H54 (cell line): ENCODE measurements at places on chromosomes 6 and 20.
A peak's percentile ranks its signal among the peaks of the same experiment; 100 is the strongest.

GRCh38 chr20:58816957-58817651, 33.6 kb downstream of the GNAS-AS1 start:
- DNase-seq = no peak

GRCh38 chr20:4026093-4026601, 10.8 kb upstream of the RNF24 start:
- DNase-seq = peak; percentile 72

GRCh38 chr20:676315-676937, 824 bp upstream of the SCRT2 start:
- no peak for DNase-seq

DNA sequence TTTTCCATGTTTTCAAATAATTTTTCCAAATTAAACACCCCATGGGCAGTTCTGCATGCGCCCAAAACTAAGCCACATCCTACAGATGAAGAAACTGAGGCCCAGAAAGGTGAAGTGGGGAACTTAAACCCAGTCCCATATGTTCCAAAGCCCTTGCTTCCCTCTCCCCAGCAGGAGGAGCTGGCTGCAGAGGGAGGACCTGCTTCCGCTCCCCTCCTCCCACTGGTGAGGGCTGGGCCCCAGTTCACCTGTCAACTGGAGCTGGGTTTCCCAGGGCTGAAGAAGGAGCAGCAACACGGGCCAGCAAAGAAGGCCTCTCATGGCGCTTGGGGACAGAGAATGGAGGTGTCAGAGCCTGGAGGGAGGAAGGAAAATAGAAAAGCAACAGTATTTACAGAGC, 1.4 kb upstream of the RBPJL start:
- DNase-seq = no peak

GRCh38 chr20:1926237-1926636, 31.0 kb downstream of the SIRPA start:
- DNase-seq = no peak

DNA sequence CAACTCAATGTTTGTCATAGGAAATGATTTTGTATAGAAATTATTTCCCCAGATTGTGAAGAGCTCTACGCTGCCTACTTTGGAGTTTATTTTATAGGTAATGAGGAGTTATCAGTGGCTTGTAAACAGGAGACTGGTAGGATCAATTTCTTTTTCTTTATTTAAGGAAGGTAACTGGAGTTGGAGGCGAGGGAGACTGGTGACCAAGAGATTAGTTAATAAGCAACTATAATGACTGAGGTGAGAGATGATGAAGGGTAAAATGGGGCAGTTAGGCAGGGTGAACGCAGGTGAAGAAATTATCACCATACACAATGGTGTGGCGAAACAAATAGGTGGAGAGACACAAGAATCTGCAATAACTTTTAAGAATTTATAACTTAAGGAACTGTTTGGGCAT, 100.2 kb downstream of the PRKN start:
- DNase-seq = no peak

DNA sequence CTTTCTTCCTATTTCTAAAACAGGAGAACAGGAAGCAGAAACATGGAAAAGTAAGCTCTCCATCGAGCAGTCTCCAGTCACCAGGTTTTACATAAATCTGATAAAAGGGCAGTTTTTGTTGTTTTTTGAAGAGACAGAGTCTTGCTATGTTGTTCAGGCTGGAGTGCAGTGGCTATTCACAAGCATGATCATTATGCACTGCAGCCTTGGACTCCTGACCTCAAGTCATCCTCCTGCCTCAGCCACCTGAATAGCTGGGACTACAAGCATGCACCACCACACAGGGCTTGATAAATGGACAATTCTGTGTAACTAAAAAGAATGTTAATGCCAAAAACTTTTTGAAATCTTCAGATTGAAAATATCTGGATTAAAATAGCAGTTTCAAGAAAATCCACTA, 23.8 kb downstream of the SAMHD1 start:
- DNase-seq = no peak

DNA sequence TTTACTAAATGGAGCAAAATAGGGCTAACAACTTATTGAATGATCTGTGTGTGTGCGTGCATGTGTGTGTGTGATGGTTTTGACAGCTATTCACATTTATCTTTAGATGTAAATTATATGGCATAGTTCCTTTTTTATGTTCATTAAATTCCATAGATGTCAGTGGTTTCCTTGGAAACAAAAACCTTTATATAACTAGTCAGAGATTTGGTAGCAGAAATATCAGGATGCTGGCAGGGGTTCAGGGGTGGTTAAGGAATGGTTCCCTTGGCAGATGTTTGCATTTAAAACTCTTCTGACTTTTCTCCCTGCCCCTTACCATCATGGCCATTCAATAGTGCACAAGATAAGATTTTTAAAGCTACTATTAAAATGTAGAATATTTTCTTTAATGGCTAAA, 256.6 kb downstream of the PLCB1 start:
- no peak for DNase-seq

DNA sequence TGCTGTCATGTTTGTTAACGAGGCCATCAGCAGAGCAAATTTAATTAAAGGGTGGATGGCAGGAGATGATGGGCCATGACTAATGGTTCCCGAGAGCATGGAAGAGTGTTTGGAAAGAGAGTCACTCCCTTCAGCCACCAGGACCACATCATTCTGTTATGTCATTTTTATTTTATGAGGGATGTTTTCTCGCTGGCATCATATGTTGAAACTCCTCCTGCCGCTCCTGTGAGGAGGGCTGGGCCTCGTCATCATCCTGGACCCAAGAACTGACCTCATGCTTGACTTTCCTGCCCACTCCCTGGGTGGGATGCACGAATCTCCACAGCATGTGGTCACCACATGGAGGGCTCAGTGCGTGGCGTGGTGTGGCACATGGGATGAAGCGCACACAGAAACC, 86.4 kb upstream of the FRMD1 start:
- DNase-seq = no peak

- DNase-seq = no peak
Observed at GRCh38 chr6:157517601-157518359, 136.8 kb downstream of the ZDHHC14 start.

DNA sequence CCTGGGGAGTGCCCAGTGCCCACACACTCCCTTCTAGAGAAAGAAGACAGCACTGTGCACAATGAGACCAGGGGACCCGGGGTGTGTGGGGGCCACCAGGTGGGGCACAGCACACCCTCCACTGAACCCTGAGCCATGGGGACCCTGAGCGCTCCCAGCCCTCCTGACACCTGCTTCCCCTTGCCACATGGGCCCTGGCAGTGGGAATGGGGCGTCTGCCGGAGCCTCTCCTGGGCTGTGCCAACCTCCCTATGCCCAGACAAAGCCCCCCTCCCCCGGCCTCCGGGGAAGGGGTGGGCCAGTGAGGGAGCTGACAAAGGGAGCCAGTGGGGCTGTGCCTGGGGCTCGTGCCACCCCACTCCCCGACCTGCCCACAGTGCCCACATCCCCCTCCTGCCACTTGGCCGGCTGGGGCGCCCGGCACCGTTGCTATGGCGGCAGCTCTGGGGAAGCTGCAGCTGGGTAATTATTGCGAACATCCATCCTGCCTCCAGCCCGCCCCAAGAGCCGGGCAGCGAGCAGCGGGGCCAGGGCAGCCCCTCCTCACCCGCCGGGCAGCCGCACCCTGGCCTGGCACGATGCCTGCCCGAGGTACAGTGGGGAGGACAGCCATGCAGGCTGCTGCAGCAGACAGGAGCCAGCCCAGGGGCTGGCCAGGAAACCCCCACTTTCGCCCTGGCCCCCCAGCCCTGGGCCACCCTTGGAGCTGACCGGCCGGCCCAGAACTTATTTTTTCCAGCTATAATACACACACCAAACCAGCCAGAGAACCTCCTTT, 41.9 kb upstream of the NOL4L start:
- DNase-seq = no peak

DNA sequence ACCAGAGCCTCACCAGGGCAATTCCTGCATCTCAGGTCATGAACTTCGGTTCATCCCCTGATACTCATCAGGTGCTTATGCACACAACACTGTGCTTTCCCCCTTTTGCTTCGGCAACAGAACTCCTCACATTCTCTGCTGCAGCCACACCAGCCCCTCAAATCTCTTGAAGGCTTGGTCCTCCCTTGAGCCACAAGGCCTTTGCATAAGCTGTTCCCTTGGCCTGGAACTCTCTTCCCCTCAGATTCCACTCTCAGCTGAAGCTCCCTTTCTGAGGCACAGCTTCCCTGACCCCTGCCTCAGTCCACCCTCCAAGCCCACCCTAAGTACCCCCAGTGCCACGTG, 76.4 kb downstream of the NOL4L start:
- DNase-seq = no peak

- DNase-seq = no peak
Observed at GRCh38 chr20:2991532-2991931, 51.9 kb upstream of the GNRH2 start.

DNA sequence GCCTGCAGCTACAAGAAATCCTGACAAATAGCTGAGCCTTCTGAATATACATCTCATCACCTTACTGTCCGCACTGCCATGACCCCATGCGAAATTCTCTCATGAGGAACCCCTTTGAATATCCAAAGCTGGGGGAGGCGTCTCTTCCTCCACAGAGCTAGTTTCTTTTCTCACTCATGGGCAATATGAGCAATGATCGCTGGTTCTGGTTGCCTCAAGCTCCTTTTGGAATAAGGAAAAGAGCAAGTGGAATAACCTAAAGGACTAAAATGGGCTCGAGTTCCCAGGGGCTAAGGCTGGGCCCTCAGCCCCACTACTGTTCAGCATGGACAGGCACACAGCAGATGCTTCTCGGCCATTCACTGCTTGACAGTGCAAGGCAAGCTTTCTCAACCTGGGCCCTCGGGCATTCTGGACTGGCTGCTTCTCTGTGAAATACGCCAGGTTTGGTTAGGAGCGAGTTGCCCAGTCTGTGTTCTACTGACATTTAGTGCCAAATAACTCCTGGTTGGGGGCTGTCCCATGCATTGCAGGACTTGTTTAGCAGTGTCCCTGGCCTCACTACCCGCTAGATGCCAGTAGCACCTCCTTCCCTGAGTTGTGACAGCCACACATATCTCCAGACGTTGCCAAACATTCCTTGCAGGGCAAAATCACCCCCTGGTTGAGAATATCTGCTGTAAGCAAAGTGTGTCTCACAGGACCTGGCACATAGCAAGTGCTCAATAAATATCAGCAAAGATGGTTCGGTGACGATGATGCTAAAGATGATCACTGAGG, 156.8 kb downstream of the CEBPB start:
- DNase-seq = no peak

DNA sequence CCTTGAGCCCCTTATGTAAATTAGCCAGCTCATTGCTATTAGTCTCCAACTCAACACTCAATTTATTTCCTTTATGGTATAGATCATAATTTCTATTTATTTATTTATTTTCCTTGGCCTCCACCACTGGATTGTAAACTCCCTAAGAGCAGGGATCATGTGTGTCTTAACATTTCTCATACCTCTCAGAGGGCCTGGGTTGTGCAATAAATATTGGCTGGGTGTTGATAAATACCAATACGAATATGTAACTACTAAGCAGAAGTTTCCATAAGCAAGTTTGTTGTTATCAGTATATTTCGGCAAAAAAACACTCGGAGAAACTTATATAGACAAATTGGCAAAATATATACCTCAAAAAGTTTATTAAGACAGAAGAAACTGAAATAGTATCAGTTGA, 257.4 kb downstream of the ADGRB3 start:
- DNase-seq = no peak

- DNase-seq = no peak
Observed at GRCh38 chr6:6586671-6587526, 1.6 kb upstream of the LY86 start.

- DNase-seq = no peak
Observed at GRCh38 chr6:46013639-46014038, 2.0 kb downstream of the CLIC5 start.

- DNase-seq = no peak
Observed at GRCh38 chr6:31883676-31884075, 4.9 kb upstream of the SLC44A4 start.

DNA sequence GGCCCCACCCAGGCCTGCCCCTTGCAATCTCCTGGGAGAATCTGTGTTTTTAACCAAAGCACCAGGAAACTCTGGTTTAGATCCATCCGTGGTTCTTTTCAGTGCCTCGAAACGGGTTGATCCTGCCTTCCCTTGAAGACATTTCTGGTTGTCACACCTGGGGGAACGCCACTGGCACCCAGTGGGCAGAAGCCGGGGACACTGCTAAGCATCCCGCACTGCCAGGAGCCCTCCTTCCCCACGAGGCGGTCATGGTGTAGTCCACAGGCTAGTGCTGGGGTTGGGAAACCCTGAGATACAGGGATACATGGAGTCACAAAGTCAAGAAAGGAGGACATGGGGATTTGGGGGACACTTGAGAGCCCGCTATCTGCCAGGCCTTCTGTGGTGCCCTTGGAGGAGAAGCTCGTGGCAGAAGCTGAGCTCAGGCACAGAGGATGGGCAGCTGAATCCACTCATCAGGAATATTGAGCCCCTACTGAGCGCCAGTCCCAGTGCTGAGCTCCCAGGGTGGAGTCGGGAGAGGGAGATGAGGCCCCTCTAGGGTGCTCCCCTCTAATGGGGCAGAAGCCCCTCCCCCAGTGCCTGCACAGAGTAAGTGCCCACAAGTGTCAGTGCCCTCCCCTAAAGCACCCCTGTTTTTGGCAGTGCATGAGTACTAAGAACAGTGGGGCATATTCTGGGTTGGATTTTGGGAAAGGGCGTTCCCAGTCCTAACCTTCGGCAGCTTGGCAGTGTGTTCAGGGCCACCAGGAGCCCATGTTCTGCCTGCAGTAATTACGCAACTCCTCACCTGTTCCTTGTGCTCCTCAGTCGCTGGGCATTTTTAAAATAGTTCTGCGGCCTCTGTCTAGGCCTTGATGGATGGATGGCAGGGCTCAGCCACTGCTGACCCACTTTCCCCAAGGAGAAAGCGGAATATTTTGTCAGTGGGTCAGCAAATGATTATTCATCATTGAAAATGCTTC, 25.6 kb upstream of the PHACTR3 start:
- no peak for DNase-seq

GRCh38 chr6:24660105-24660504, 6.6 kb downstream of the TDP2 start:
- DNase-seq = no peak

DNA sequence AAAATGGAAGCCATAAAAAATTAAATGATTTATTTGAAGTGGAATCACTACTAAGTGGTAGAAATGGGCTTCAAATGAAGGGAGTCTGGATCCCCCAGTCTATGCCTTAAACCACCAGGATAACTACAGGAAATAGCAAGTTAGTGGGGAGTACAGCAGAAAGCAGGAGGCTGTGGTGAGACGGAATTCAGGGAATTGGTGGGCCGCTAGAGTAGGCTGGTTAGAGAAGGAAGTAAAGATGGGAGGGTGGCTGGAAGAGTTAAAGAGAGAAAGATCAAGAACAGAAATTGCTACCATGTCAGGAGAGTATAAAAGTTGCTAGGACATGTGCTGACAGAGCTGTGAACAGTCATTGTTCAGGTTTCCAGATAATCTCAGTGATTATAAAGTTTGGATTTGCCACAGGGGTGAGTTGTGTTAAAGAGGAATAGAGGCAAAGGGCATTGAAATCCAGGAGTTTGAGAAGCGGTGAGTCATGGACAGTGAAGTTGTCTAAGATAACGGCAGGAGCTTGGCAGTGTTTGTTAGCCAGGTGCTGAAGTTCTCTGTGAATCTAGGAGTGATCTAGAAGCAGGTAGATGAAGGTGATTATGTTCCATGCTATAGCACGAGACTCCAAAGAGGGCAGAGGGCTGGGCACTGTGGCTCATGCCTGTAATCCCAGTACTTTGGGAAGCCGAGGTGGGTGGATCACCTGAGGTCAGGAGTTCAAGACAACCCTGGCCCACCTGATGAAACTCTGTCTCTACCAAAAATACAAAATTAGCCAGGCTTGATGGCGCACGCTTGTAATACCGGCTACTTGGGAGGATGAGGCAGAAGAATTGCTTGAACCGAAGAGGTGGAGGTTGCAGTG, 13.7 kb upstream of the HINT3 start:
- no peak for DNase-seq

- DNase-seq = no peak
Observed at GRCh38 chr20:23686046-23686750, 2.6 kb downstream of the CST4 start.
